ENCODE measurements at places on chromosomes 6 and 20. TPM values are rescaled to one million over a fixed set of nuclear protein-coding genes. Genes with fewer than 3 reads are reported as not detected.

The STXBP5 gene
- total RNA-seq = 20.3 TPM

The B3GAT2 gene
- total RNA-seq = not detected

The SALL4 gene
- 0.32 TPM for total RNA-seq

The PROCR gene
- 87.8 TPM for total RNA-seq

The SIRPD gene
- total RNA-seq = not detected

The ITPR3 gene
- total RNA-seq = 82.0 TPM

The HLA-DQA1 gene
- total RNA-seq = not detected

The BPIFB2 gene
- not detected for total RNA-seq

The PLA2G7 gene
- 6.4 TPM for total RNA-seq

The THBS2 gene
- 345 TPM for total RNA-seq

The ZBP1 gene
- not detected for total RNA-seq

The OR2H1 gene
- not detected for total RNA-seq

The CPNE1 gene
- 163 TPM for total RNA-seq

The MATN4 gene
- total RNA-seq = 0.10 TPM

The SCGN gene
- total RNA-seq = not detected

The ANGPT4 gene
- not detected for total RNA-seq

The THBD gene
- 2.0 TPM for total RNA-seq

The F13A1 gene
- not detected for total RNA-seq

The PKIB gene
- 2.9 TPM for total RNA-seq

The OGFR gene
- total RNA-seq = 45.2 TPM

The CBLN4 gene
- total RNA-seq = not detected

The PTPRK gene
- 89.8 TPM for total RNA-seq

The ILRUN gene
- total RNA-seq = 64.9 TPM

The EPPIN gene
- not detected for total RNA-seq

The PCK1 gene
- not detected for total RNA-seq

The TBXT gene
- total RNA-seq = not detected

The BEND6 gene
- total RNA-seq = 1.8 TPM

The ADTRP gene
- 3.1 TPM for total RNA-seq

The VPS16 gene
- total RNA-seq = 25.8 TPM

The CRISP2 gene
- not detected for total RNA-seq

The TREML1 gene
- total RNA-seq = 0.34 TPM

The TRAPPC3L gene
- 0.07 TPM for total RNA-seq

The NKAPL gene
- 1.7 TPM for total RNA-seq

The RAB32 gene
- 61.9 TPM for total RNA-seq

The FAM83B gene
- 42.6 TPM for total RNA-seq

The METTL24 gene
- not detected for total RNA-seq

The HLA-G gene
- 2.5 TPM for total RNA-seq

The CDH26 gene
- 1.2 TPM for total RNA-seq

The C20orf141 gene
- not detected for total RNA-seq

The VGLL2 gene
- not detected for total RNA-seq

The C20orf202 gene
- total RNA-seq = not detected

The FAM184A gene
- 0.17 TPM for total RNA-seq

The C20orf144 gene
- total RNA-seq = 0.07 TPM

The JPH2 gene
- 7.8 TPM for total RNA-seq

The MEP1A gene
- not detected for total RNA-seq

The DCDC2 gene
- total RNA-seq = 0.34 TPM

The MLIP gene
- not detected for total RNA-seq

The CLDN20 gene
- not detected for total RNA-seq
